ENCODE measurements at places on chromosomes 6 and 20.

- DNase-seq: no peak
These were observed 309 bp upstream of the ABRACL start for GRCh38 chr6:139028215-139028657.

GRCh38 chr6:28720357-28721231, 194.9 kb downstream of the GPX5 start:
- no peak for DNase-seq

GRCh38 chr6:131755597-131755996, 44.8 kb upstream of the CTAGE9 start:
- no peak for DNase-seq

- DNase-seq: no peak
These were observed 5.2 kb upstream of the BPIFB6 start for GRCh38 chr20:33026072-33026778.

DNA sequence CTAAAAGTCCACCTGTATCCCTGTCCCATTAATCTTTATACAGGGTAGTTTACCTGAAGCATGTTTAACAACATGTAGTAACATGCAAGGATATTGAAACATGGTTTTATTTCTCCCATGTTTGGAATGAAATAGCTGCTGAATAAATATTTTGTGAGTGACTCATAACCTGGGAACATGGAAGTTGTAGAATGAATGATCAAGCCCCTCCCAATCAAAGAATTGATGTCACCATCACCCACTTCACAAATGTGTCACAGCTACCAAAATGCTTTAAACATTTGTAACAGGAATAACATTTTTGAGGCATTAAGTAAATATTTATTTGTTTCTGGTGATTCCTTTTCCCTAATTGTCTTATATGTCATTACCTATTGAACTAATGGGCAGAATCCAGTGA, 58.9 kb upstream of the TNFAIP3 start:
- no peak for DNase-seq

DNA sequence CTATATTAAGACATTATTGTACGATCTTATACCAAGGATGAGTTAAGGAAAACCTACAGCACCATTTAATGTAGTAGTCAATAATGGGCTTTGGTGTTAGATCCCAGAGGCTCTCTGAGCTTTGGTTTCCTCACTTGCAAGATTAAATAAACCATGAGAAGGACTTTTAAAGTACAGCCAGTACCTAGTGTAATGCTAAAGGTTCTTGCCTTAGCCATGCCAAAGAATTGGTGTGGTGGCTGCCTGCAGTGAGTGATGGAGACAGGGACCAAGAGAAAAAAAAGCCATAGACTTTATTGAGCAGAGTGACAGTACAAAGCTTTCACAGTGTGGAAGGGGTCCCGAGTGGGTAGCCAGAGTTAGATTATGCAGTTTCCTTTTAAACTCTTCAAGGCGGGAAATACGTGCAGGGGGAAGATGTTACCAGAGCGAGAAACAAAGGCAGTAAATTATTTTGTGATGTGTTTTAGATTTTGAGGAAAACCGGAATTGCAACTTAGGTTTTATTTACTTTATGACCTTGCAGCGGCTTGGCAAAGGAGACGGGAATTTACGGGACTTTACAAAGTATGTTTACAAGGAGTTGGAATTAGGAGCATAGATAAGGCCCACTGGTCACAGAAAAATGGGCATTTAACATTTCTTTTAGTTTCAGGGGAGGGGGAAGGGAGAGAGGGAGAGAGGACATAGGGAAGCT, 100.4 kb downstream of the MYO6 start:
- DNase-seq: no peak

DNA sequence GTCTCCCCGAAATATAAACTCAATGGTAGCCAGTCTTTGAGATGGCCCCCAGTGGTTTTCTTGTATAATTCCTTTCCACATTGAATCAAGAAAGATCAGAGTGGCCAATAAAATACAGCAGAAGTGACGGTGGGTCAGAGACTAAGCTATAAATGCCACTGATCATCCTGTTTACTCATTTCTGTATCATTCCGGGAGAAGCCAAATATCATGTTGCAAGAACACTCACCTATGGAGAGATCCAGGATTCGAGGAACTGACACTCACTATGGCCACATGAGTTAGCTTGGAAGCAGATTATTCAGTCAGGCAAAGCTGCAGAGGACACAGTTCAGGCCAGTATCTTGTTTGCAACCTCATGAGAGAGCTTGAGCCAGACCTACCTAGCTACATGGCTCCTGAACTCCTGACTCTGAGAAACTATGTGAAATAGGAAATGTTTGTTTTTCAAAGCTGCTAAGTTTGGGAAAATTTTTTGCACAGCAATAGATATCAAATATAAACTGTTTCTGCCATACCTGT, 132.4 kb upstream of the ADGRF1 start:
- DNase-seq: no peak

DNA sequence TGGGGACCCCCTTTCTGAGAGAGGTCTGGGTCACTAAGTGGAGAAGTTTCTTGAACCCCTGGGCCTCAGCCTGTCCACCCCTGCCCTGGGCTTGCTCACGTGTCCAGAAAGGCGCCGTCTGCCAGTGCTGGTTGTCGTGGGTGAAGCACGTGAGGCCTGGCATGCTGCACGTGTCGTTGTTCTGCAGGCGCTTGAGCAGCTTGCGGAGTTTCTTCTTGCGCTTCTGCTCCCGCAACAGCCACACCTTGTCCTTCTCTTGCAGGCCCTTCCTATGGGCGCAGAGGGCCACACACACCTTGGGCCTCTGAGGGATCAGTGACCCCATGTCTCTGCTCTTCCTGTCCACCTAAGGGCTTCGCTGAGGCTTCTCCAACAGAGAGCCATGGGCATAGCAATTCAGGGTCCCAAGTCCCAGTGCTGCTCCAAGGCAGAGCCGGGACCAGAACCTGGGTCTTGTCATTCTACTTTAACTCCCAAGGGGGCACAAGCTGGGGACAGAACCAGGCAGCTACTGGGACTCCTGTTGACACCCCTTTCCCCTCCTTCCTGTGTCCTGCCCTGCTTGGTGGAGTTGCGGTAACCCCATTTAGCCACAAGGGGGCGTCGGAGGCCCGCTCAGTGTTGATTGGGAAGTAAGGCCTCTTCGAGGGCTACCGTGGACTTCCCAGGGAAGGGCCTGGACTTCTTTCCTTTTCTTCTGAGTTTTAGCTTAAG, 121.8 kb downstream of the SULF2 start:
- peak; percentile 84 for DNase-seq

DNA sequence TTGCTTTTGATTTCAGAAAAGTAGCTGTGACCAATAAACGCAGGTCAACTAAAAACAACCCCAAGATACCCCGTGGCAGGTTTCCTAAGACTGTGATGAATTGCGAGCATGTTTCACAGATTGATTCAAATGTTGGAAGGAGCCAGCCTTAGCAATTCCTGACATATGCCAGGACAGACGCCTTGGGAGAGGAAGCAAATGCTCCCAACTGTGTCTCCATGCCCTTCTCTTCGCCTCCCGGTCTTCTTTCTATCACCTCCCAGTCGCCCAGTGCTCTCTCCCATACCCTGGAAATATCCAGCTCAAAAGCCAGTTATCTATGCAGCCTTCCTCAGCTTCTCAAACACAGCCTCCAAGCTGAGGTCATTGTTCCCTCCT, 32.0 kb downstream of the KIAA0319 start:
- DNase-seq: no peak

Measured in Right ventricle myocardium superior (tissue), 1 donor.